ENCODE measurements at places on chromosomes 5 and 9.

DNA sequence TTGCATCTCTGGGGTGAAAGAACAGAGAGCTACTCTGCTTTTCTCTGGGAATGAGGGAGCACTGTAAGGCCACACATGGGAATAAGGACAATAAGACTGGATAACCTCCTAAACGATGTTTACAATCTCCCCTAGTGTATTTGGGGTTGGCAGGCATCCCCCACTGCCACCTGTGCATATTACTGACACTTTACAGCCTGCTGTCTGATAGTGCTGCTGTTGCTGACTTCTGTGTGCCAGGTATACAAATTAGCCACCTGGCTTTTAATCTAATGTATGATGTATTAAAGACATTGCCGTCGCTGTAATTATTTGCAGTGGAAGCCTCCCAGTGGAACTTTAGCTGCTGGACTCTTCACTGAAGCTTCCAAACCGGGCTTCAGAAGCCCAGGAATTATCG lies 4.4 kb upstream of the SHISAL2B start:
- DNase-seq, result no peak

GRCh38 chr9:3795556-3795955 lies 269.8 kb upstream of the RFX3 start:
- DNase-seq, result no peak

DNA sequence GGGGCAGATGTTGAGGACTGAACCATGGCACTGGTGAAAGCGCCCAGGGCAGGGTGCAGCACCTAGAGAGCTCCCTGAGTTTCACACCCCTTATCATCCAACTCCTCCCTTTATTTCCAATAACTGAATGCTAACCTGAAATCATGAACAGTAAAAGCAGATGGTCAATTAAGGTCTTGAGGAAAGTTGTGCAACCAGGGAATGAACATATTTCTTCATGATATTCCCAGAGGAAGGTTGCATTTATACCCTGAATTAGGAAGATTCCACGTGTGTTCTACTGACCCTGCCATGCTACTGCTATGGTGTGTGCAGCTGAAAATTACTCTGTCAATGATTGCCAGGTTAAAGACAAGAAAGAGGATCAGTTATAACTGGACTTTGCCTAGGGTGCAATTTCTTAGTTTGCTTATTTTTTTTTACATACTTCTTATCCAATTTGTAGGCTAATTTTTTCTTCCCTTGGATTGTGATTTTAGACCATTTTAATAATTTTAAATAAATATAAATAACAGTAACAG lies 319.8 kb downstream of the SEMA5A start:
- DNase-seq, result no peak

DNA sequence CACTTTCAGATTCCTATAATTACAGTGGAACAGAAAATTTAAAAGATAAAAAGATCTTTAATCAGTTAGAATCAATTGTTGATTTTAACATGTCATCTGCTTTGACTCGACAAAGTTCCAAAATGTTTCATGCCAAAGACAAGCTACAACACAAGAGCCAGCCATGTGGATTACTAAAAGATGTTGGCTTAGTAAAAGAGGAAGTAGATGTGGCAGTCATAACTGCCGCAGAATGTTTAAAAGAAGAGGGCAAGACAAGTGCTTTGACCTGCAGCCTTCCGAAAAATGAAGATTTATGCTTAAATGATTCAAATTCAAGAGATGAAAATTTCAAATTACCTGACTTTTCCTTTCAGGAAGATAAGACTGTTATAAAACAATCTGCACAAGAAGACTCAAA lies 29.5 kb downstream of the ZFYVE16 start:
- no peak for DNase-seq

- DNase-seq, result no peak
Observed at GRCh38 chr9:129283291-129283691, 105.2 kb upstream of the IER5L start.

DNA sequence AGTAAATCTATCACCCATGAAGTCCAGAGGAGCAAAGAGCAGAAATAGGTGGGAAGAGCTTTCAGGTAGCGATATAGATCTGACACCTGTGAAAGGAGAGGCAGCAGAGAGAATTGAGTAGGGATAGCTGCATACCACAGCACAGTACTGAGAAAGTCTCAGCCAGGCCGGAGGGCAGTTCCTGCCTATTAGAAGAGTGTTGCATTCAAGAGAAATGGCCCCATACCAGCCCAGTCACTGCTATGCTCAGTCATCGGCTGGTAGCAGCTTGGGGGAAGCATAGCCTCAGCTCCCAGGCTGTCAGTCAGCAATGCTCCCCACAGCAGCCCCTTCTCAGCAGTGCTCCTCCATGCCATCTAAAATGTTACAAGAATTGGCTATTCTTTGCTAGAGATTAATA lies 285.1 kb upstream of the CDH6 start:
- no peak for DNase-seq

DNA sequence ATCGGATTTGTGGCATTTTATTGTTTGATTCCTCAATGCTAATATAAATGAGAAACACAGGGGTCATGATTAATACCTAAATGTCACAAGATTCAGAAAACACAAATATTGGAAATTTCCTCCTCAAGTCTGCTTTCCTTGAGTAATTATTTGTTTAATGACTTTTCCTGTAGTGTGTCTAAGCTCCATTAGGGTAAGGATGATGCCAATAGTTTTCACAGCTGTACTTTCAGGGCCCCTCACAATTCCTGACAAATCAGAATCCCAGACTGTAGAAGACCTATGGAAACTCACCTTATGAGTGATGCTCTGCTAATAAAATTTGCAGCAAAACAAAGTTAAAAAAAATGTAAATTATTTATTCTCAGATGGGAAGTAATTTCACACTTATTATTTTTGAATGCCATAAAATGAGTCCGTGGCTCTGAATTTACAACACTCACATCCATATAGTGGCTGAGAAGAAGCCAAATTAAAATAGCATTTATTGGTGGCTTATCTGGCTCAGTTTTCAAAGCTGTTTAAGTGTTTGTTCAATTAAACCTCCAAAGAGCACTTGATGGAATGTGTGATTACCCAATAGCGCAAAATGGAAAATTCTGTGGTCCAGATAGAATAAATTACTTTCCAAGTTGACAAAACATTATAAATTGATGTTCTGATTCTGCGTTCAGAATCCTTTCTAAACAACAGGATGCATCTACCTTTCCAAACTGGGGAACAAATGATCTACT lies 1.6 kb upstream of the SPINK14 start:
- no peak for DNase-seq

GRCh38 chr9:35741740-35742139 lies 7.3 kb downstream of the GBA2 start:
- DNase-seq, result no peak

DNA sequence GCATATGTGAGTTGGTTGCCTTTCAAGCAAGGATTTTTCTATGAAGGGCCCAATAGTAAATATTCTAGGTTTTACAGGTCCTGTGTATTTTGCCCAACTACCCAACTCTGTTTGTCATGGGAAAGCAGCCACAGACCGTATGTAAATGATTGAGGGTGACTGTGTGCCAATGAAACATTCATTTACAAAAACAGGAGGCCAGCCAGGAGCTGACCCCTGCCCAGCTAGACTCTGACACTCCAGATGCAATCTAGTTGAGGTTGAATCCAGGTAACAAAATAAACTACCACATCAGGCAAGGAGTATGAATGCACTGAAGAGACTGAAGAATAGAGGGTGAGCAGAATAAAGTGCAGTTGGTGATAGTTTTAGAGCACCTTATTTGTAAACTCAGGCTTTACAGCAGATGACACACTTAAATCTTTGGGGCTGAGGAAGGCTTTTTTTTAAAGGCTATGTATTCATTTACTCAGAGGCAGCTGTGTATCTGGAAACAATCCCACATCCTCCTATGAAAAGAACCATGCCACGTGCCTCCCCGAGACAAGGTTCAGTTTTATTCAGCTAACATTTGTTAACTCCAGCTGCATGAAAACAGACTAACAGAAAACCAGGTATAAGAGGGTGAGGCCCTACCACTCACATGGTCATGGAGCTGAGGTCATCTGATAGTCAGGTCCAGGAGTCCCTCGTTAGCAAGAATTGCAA lies 60.7 kb downstream of the SLC1A1 start:
- DNase-seq, result no peak

DNA sequence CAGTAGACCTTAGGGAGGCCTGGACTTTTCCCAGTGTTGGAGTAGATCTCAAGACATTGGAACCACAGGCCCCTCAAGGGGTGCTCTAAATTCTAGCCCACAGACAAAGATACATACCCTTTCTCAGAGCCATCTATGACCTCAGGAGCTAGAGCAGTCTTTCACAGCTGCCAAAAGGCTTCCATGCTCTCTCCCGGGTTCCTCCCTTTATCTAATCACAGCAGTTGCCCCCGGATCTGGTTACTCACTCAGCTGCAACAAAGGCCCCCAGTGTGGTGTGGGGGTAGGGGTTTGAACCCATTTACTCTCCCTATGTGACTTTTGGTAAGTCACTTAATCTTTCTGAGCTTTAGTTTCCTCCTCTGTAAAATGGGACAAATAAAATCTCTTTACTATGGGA lies 27.0 kb downstream of the POU4F3 start:
- DNase-seq, result no peak

- DNase-seq, result no peak
Observed at GRCh38 chr9:136169495-136169894, 35.4 kb downstream of the LHX3 start.
